Epithelial cell of proximal tubule (primary cell): ENCODE measurements at places on chromosomes 11 and 22. TPM values are rescaled to one million over a fixed set of nuclear protein-coding genes. Genes with fewer than 3 reads are reported as not detected.

FJX1 gene
- 52.1 and 78.4 TPM in 2 replicates for total RNA-seq

NXPE4 gene
- not detected in 2 replicates for total RNA-seq

CDC42BPG gene
- total RNA-seq, result 4.6 and 8.9 TPM in 2 replicates

P4HA3 gene
- total RNA-seq, result 0.51 and 0.81 TPM in 2 replicates

FZD4 gene
- 3.2 and 4.7 TPM in 2 replicates for total RNA-seq

ELFN2 gene
- 4.6 and 11.7 TPM in 2 replicates for total RNA-seq

DNAJB7 gene
- not detected in 2 replicates for total RNA-seq

C11orf65 gene
- 0.29 and 0.81 TPM in 2 replicates for total RNA-seq
